ENCODE measurements at places on chromosomes 5 and 9.
A peak's percentile ranks its signal among the peaks of the same experiment; 100 is the strongest.

- DNase-seq = no peak
Observed at GRCh38 chr9:112624711-112625707, 92.9 kb downstream of the INIP start.

DNA sequence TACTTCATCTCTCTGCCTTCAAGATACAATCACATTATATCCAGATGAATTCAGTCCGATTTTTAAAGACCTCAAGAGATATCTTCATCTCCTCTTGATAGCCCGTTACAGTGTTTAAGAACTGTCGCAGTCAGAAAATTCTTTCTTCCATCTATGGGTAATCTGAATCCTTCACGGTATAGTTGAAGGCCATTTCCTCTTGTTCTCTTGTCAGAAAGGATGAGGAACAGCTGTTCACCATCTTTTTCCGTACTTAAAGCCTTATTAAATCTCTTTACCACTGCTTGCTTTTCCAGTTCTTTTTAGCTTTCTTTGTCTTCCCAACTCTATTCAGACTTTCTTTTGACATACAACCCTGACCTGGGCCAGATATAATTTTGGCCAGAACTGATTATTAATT lies 121.8 kb downstream of the XRCC4 start:
- no peak for DNase-seq

DNA sequence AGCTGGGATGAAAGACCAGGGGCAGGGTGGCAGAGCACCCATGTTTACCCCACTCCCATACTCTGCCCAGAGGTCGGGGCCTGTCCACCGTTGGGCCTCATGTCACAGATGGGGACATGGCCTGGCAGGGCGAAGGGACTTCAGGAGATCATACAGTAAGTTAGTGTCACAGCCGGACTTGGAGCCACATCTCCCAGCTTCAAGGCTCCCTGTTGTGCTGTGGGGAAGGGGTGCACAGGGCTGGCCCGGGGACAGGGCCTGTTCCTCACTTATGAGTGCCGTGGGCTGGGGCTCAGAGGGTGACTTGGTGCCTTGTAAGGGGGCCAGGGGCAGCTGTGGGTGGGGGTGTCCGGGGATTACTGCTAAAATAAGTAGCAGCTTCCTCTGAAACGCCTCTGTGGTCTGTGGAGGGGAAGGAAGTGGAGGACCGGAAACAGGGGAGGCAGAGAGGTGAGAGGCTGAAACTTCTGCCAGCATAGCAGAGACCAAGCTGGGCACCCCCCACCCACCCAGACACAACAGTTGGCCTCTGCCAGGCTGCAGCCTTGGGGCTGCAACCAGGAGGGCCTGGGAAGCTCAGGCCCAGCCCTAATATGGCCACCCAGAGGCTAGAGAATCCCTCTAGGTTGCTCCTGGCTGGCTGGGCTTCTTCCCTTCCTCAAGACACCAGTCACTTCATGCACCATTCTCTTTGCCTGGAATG lies 41.1 kb upstream of the NEK6 start:
- DNase-seq = no peak

GRCh38 chr5:81247441-81247972 lies 14.4 kb downstream of the CKMT2 start:
- DNase-seq = no peak

- no peak for DNase-seq
Observed at GRCh38 chr5:112668911-112669310, 68.8 kb upstream of the APC start.

- DNase-seq = no peak
Observed at GRCh38 chr9:28086881-28087280, 513.6 kb upstream of the C9orf72 start.

- DNase-seq = no peak
Observed at GRCh38 chr9:134989206-134990065, 71.7 kb upstream of the FCN1 start.

DNA sequence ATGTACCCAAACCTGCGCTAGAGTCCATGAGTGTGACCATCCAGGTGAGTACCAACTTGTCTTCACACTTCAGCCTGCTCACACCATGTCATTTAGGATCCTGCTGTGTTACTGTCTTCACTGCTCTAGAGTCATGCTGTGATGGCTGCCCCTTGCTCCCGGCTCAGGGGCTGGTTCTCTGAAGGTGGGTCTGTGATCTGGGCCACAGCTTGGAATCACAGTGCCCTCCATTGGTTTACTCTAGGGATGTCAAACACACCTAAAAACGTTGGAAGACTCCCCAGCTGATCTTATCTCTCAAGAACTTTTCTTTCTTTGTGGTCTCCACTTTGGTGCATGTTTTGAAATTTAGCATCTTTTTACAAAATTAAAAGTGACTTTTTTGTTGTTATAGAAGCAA lies 53.8 kb downstream of the NFX1 start:
- DNase-seq = no peak

DNA sequence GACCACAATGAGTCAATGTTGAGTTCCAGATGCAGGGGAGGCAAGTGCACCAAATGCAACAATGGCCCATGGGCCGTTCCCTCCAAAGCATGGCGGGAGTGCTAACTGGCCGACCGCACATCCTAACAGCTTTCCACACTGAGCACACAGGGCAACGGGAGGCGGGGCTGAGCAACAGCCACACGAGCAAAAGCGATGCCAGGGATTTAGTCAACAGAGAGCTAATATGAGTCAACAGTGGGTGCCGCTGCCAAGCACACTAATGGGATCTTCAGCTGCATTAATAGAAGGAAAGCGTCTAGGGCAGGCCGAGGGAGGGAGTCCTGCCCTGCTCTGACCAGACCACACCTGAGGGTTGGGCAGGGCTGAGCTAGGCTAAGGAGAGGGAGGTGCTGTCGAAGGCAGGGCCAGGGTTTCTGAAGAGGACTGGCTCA lies 4.6 kb downstream of the EPB41L4B start:
- peak; percentile 69 for DNase-seq

- DNase-seq = no peak
Observed at GRCh38 chr9:106104887-106105286, 410.5 kb downstream of the TMEM38B start.

GRCh38 chr9:110133608-110134210 lies 74.2 kb downstream of the C9orf152 start:
- DNase-seq = no peak

DNA sequence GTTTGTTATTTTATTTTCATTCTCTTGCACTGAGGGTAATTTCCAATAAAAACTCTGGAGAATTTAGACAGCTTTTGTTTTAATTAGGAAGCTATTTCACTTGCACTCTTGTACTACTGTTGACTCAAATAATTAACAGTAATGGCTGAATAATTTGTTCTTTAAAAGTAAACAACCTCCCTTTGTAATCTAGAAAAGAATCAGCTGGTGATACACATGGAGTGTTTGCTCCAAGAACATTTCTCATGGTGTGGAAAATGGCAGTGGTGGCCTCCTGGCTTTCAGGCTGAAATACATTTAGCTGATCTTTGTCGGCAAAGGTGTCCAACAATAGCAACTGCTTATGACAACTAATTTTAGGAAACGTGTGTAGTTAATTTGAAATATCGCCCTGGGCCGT lies 129.4 kb downstream of the C9orf152 start:
- DNase-seq = no peak

- no peak for DNase-seq
Observed at GRCh38 chr5:178471711-178472110, 118.5 kb downstream of the COL23A1 start.

- DNase-seq = no peak
Observed at GRCh38 chr5:68260467-68260866, 44.9 kb downstream of the PIK3R1 start.

- no peak for DNase-seq
Observed at GRCh38 chr9:110984890-110985437, 53.3 kb downstream of the LPAR1 start.

- DNase-seq = no peak
Observed at GRCh38 chr9:120394058-120394669, 185.8 kb downstream of the CDK5RAP2 start.

DNA sequence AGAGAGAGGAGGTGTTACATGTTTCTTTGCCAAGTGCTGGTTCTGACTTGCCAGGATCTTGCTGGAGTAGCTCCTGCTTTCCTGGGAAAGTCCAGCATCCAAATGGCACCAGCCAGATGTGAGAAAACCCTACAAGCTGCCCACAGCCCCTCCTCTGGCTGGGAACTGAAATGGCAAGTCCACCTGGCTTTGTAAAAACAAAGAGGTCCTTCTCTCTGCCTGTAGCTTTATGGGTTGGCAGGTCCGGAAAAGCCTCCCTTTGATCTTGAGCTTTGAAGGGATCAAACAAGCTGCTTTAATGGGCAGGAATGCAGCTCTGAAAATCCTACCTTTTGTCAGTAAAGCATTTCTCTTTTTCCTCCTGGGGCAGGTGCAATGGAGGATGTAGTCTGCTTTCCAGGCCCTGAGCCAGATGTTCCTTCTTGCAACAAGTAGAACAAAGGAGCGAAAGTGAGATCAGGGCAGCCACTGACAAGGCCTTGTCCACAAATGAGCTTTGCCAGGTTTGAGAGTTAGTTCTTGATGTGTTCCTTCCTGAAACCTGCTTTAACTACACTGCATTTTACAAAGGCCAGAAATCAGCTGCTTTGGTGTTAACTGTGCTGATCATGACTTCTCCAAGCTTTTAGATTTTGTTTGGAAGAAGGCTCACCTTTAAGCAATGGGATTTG lies 456.7 kb downstream of the ZNF608 start:
- no peak for DNase-seq

- no peak for DNase-seq
Observed at GRCh38 chr5:153879596-153879995, 159.1 kb downstream of the FAM114A2 start.

DNA sequence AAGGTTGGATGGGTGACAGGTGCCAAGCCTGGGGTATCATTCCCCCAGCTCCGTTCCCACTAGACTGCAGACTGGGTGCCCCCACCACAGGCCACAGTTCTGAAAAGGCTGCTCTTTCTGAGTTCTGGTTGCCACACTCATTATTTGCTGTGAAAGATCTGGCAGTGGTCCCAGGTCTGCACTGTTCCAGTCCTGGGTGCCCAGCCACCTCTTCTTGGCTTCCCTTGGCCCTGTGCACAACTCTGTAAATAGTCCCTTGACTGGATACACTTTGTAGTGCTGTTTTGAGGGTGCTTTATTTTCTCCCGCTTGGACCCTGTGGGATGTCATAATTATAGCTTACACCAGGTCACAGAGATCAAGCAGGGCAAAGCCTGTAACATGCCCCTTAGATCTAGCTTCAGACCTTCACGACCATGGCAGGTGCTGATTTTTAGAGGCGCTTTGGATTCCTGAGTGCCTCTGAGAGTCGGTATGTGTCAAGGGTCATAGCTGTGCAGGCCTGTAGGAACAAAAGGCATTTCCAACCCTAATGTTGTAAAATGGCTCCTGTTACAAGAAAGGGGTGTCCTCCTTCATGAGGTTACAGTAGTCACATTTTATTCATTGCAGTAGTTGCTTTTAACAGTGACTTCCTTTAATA lies 344.9 kb downstream of the ICE1 start:
- no peak for DNase-seq

DNA sequence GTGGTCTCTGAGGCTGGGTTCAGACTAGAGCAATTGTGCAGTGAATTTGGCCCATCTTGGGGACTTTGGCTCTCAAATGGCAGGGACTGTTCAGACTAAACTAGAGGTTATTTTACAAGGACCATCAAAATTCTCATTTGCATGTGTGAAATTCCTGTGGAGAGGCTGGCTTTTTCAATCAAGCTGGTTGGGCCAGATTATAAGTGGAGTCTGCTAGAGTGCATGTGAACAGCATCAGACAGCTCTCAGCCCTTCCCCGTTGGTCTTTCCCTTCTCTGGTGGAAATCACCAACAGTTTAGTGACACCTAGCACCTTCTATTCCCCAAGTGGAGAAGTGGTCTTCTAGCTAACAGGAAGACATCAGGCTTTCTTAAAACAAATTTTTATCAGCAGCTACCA lies 301.3 kb downstream of the CWC27 start:
- no peak for DNase-seq

- no peak for DNase-seq
Observed at GRCh38 chr5:138711811-138712210, 41.4 kb upstream of the CTNNA1 start.

DNA sequence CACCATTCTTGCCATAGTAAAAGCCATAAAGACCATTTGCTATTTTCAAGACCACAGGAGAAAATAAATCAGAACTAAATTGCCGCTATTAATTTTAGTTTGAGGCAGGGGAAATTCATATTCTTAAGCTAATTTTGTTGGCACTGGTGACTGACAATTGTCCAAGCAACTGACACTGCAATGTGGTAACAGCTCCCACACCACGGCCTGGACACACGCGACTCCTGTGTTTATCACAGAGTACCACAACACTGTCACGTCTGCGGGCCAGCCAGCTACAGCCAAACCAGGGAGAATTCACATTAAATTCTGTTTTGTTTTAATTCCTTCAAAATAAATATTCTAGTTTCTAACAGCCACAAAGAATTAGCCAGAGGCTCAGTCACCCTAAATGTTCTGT lies 481.9 kb downstream of the CTNND2 start:
- DNase-seq = no peak

DNA sequence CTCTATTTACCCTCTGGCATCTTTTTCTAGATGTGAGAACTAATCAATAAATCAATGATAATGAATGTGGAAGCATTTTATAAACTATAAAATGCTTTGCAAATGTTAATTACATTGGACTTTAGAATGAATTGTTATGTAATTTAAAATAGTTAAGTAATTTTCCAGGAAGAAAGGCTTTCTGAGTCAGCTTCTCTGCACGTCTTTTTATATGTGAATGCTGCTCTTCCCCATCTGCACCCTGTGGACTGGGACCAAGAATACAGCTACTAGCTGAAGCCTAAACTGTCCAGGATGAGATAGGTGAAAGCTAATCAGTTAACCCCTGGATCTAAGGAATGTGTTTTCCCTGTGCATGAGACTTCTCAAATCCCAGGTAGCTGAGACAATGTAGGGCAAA lies 292.9 kb downstream of the NR3C1 start:
- DNase-seq = no peak

DNA sequence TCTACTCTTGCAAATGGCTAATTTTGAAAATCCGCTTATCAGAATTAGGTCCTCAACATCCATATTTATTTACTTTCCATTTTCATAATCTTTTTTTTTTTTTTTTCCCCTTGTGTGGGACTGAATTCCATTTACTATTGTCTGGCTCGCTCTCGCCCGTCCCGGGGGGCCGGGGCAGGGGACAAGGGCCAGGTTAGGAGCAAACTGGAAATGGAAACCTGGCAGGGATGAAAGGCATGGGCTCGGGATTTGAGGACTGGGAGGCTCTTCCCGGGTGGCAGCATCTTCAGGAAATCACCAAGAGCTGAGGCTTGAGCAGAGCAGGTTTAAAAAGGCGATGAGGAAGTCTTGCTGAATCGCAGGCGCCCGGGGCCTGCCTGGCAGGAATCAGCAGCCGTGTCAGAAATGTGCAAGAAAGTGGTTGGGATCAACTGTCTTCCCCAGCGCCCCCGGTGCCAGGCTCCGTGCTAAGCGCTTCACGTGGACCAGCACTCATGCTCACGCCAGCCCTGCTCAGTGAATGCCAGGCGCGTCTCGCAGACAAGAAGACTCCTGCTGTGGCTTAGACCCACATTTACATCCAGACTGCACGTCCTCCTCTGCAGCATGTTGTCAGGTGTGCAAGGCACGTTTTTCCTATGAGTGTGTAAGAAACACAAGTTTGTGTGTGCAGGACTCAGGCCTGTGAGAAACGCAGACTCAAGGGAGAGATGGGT lies 66.3 kb upstream of the UNC5A start:
- no peak for DNase-seq
